ENCODE measurements at places on chromosomes 4 and X.

DNA sequence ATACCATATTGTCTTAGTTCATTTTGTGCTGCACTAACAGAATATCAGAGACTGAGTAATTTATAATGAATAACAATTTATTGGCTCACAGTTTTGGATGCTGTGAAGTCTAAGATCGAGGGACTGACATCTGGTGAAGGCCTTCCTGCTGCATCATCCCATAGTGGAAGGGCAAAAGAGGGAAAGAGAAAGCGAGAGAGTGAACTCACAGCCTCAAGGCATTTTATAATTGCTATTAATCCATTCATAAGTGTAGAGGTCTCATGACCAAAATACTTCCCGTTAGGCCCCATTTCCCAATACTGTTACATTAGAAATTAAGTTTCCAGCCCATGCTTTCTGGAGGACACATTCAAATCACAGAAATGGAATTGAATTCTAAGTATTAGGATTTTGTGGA lies 554.4 kb downstream of the TRAM1L1 start:
- DNase-seq: no peak

GRCh38 chr4:124977045-124977444 lies 264.5 kb upstream of the ANKRD50 start:
- no peak for DNase-seq

DNA sequence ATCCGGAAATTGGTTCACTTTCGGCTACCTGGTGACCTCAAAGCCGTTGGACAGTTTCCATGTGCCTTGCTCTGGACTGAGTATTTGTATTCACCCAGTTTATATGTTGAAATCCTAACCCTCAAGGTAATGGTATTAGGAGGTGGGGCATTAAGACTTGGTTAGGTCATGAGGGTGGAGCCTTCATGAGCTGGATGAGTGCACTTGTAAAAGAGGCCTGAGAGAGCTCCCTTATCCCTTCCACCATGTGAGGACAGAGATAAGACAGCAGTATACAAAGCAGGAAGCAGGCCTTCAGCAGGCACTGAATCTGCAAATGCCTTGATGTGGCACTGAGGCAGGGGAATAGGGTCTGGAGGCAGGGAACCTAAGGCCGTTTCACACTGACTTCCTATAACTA lies 5.3 kb upstream of the OPHN1 start:
- no peak for DNase-seq

DNA sequence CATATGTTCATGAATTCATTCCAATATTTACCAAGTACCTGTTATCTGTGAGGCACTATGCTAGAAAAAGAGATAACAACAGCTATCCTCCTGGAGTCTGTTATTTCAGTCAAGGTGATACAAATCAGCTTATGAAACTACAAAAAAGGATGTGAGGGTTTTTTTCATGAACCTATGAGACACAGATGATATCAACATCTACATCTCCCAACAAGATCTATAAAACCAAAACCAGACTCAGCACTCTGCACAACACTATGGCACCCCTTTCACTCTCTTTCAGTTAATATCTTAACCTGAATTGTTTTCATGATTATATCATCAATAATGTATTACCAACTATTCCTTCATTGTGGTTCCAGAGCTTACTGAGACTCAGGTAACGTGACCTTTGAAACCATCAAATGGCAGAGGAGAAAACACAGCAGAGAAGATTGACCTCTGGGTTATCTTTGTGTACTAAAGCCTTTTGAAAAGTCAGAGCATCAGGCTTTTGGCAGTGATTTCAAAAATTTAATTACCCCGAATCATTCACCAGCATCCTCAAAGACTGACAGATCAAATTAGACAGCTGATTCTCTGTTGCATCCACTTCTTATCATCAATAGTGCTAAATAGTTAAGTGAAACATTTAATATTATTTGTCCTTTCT lies 244.6 kb upstream of the FTHL17 start:
- no peak for DNase-seq

DNA sequence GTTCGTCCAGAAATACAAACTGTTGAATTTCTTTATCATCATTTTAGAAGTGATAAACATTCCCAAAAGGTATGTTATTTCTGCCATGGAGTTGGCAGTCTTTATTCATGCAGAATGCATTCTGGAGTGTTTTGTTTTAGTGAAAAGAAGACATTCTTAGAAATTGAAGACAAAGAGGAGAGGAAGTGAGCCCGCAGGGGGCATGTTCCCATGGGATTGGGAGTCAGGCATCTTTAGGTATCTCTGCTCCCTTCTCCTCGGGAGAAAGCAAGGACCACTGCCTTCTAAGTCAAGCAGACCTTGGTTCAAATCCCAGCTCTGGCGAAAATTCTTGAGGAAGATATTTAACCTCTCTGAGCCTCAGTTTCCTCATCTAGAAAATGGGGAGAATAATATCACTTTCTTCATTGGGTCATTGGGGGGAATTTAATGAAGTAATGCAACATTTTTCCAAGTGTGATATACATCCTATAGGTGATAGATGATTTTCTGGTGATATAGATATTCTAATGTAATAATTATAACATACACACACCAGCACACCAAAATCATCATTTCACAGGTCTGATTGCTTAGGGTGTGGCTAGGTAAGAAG lies 26.5 kb upstream of the CHRNA9 start:
- no peak for DNase-seq

DNA sequence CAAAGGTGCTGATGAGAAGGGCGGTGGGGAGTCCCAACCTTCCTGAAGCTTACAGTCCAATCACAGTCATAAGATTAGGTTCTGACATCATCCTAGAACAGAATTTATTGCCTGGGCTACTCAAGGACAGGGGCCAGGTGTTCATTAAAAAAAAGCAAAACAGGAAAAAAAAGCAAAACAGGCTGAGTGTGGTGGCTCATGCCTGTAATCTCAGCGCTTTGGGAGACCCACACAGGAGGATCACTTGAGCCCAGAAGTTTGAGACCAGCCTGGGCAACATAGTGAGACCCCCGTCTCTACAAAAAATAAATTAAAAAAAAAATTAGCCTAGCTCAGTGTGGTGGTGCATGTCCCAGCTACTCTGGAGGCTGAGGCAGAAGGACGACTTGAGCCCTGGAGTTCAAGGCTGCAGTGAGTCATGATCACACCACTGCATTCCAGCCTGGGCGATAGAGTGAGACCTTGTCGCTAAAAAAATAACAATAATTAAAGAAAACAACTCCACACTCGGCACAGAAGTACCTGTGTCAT lies 3.0 kb downstream of the RAB9A start:
- no peak for DNase-seq

- DNase-seq: peak; percentile 14
Measured at GRCh38 chr4:165208221-165208652, 876 bp downstream of the KLHL2 start.

DNA sequence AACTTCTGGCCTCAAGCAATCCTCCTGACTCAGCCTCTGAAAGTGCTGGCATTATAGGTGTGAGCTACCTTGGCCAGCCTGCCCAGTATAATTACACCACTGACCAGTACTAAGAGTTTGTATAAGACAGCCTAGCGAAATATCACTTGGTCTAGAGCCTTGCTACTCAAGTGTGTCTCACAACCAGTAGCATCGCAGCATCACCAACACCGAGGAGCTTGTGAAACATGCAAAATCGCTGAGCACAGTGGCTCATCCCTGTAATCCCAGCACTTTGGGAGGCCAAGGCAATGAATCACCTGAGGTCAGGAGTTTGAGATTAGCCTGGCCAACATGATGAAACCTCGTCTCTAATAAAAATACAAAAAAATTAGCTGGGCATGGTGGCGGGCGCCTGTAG lies 102.0 kb upstream of the GATB start:
- no peak for DNase-seq

- DNase-seq: no peak
Measured at GRCh38 chr4:85430697-85431096, 44.3 kb upstream of the ARHGAP24 start.

GRCh38 chrX:16638533-16638932 lies 11.4 kb upstream of the S100G start:
- no peak for DNase-seq

DNA sequence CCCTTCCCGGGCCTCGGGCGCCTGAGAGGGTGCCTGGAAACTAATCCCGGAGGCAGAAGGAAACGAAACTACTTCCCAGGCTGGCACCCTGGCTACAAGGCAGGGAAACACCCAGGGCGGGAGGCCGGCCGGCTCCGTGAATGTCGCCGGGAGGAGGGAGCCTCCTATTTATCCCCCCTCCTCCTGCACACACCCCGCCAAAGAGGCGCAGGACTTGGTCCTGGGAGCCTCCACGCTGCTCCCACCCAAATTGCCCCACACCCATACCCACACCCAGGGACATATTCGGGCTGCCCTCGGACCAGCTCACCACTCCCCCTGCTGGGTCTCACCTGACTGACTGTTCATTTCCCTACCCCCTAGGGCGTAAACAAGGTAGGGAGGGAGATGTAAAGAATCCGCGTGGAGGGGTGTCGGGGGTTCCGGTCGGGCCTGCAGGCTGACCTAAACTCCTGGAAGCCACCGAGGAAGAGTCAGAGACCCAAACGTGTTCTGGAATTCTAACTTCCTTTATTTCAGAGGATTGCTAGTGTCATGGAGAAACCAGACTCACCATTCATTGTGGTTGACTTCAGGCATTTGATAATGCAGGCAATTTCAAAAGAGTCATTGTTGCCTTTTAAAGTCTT lies at the start of gene BTC:
TSS of gene BTC (minus strand) at position 142 of the 629 bp plus-strand sequence. CDS start 198 bp downstream, outside the sequence.
- no peak for DNase-seq

DNA sequence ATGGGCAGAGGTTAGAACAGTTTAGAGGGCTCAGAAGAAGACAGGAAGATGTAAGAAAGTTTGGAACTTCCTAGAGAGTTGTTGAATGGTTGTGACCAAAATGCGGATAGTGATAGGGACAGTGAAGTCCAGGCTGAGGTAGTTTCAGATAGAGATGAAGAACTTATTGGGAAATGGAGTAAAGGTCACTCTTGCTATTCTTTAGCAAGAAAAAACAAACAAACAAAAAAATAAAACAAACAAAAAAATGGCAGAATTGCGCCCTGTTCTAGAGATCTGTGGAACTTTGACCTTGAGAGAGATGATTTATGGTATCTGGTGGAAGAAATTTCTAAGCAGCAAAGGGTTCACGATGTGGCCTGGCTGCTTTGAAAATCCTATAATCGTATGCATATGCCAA lies 185.1 kb upstream of the SFRP2 start:
- no peak for DNase-seq

- no peak for DNase-seq
Measured at GRCh38 chr4:73152893-73153292, 83.4 kb upstream of the COX18 start.

- no peak for DNase-seq
Measured at GRCh38 chr4:189124149-189124758, 816.4 kb upstream of the FRG1 start.

GRCh38 chr4:148574502-148574901 lies 132.3 kb upstream of the NR3C2 start:
- DNase-seq: no peak

DNA sequence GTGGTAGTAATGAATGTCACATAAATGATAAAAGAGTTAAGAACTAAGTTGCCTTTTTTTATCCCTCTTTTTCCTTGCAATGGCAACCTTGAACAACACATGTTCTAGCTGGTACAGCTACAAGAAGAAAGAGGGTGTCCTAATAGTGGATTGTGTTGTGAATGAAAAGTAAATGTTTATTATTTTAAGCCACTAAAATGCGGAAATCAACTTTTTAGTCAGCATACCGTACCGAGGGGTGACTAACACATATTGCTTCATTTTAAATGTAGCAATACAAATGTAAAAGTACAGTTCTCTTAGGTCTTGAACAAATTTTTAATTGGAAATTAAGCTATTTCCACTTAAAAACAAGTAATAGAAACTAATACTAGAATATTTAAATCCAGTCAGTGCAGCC lies 17.7 kb upstream of the AP1AR start:
- DNase-seq: no peak

Data from stimulated activated CD4-positive, alpha-beta T cell treated with anti-CD3 and anti-CD28 coated beads, Interleukin-1b, Interleukin-23, amount 100 ng/mL, for 4 hours (primary cell).